ENCODE measurements at places on chromosomes 7 and 10. TPM values are rescaled to one million over a fixed set of nuclear protein-coding genes. Genes with fewer than 3 reads are reported as not detected.
A peak's percentile ranks its signal among the peaks of the same experiment; 100 is the strongest.

DNA sequence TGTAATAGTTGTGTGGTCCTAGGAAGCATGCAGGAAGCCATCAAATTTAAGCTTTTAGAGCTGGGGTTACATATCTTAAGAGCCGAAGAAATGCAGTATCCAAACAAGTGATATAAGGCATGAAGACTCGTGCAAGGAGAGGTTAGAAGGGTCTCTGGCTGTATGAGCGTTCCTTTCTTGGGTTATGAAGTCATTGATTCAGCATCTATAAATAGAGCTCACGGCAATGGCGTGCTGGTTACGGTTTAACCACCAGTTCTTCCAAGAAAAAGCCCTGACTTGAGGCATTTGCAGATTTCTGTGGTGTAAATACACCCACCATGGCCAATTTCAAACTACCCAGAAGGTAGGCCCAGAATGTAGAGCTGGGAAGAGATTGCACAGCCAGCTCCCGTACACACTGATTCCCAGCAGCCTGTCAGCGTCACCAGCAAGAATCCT, 72.0 kb upstream of the KAT6B start:
- DNase-seq, result no peak
- H3K4me1 ChIP-seq, result peaks cover 25% of the 10 kb centered on the region
- H3K27me3 ChIP-seq, result no peaks in the 10 kb centered on the region
- H3K36me3 ChIP-seq, result no peaks in the 10 kb centered on the region
- H3K27ac ChIP-seq, result peak overlapping the region; percentile 82

GRCh38 chr10:33376476-33376875, 42.0 kb upstream of the NRP1 start:
- no peaks in the 10 kb centered on the region for H3K27me3 ChIP-seq
- no peaks in the 10 kb centered on the region for H3K36me3 ChIP-seq
- H3K4me3 ChIP-seq, result peak overlapping the region; percentile 49
- H3K27ac ChIP-seq, result peak overlapping the region; percentile 75
- peaks cover 23% of the 10 kb centered on the region for H3K4me1 ChIP-seq

GRCh38 chr7:66535414-66536329, 93.0 kb upstream of the KCTD7 start:
- no peaks in the 10 kb centered on the region for H3K4me1 ChIP-seq

GRCh38 chr10:118720685-118721538, 33.9 kb downstream of the CACUL1 start:
- H3K27me3 ChIP-seq, result no peaks in the 10 kb centered on the region
- peak; percentile 80 for DNase-seq
- H3K4me3 ChIP-seq, result no peak overlapping the region
- H3K4me1 ChIP-seq, result 0 out of 2 replicates have a peak, but pooled peaks cover 3% of the 10 kb centered on the region
- no peak overlapping the region for H3K27ac ChIP-seq
- H3K36me3 ChIP-seq, result no peaks in the 10 kb centered on the region

GRCh38 chr10:83677795-83678194, 461.5 kb upstream of the GHITM start:
- no peak overlapping the region for H3K27ac ChIP-seq
- H3K4me3 ChIP-seq, result no peak overlapping the region
- DNase-seq, result no peak
- H3K36me3 ChIP-seq, result no peaks in the 10 kb centered on the region

SORCS1 gene
- total RNA-seq, result 0.11 TPM

CALY gene
- not detected for total RNA-seq

MMRN2 gene
- total RNA-seq, result 1.9 TPM

VWA2 gene
- not detected for total RNA-seq

TEX47 gene
- not detected for total RNA-seq

All from PC-3 (cell line).